ENCODE measurements at places on chromosomes 13 and 19. TPM values are rescaled to one million over a fixed set of nuclear protein-coding genes. Genes with fewer than 3 reads are reported as not detected.

DNA sequence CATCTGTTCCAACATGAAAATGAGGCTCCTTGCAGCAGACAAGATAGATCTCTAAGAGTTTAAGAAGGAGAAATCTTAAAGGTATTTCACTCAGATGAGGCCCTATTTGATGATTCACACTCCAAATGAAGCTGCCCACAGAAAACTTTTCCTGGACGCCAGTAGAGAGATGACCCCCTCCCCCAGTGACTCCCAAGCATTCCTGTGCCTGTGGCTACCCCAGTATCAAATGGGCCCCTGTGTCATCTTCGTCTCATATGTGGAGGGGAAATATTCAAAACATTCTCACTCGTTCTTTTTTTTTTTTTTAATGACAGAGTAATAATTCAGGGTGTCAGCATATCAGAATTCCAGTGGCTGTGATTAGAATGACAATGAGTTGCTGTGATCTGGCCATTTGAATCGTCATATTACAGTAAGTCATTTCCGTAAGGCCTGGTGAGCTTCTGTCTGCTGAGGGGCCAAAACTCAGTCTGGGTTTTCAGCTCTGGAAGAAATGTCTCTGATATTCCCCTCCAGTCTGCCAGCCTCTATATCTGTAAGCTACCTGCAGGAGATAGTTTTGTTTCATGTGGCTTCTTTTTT, 194.7 kb downstream of the URI1 start:
- no peak for DNase-seq
- no peak overlapping the region for H3K4me3 ChIP-seq
- H3K36me3 ChIP-seq = no peaks in the 10 kb centered on the region
- H3K27me3 ChIP-seq = no peaks in the 10 kb centered on the region

GRCh38 chr13:103663996-103664395, 597.8 kb upstream of the SLC10A2 start:
- no peaks in the 10 kb centered on the region for H3K4me1 ChIP-seq
- no peak overlapping the region for H3K27ac ChIP-seq
- DNase-seq = no peak

DNA sequence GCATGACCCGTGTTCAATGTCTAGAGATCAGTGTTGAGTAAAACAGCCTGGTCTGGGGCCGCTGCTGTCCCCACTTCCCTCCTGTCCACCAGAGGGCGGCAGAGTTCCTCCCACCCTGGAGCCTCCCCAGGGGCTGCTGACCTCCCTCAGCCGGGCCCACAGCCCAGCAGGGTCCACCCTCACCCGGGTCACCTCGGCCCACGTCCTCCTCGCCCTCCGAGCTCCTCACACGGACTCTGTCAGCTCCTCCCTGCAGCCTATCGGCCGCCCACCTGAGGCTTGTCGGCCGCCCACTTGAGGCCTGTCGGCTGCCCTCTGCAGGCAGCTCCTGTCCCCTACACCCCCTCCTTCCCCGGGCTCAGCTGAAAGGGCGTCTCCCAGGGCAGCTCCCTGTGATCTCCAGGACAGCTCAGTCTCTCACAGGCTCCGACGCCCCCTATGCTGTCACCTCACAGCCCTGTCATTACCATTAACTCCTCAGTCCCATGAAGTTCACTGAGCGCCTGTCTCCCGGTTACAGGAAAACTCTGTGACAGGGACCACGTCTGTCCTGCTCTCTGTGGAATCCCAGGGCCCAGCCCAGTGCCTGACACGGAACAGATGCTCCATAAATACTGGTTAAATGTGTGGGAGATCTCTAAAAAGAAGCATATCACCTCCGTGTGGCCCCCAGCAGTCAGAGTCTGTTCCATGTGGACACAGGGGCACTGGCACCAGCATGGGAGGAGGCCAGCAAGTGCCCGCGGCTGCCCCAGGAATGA, 1.5 kb upstream of the CEACAM5 start:
- peaks cover 5% of the 10 kb centered on the region for H3K4me1 ChIP-seq
- peaks cover 2% of the 10 kb centered on the region for H3K27me3 ChIP-seq
- DNase-seq = no peak
- H3K36me3 ChIP-seq = no peaks in the 10 kb centered on the region

DNA sequence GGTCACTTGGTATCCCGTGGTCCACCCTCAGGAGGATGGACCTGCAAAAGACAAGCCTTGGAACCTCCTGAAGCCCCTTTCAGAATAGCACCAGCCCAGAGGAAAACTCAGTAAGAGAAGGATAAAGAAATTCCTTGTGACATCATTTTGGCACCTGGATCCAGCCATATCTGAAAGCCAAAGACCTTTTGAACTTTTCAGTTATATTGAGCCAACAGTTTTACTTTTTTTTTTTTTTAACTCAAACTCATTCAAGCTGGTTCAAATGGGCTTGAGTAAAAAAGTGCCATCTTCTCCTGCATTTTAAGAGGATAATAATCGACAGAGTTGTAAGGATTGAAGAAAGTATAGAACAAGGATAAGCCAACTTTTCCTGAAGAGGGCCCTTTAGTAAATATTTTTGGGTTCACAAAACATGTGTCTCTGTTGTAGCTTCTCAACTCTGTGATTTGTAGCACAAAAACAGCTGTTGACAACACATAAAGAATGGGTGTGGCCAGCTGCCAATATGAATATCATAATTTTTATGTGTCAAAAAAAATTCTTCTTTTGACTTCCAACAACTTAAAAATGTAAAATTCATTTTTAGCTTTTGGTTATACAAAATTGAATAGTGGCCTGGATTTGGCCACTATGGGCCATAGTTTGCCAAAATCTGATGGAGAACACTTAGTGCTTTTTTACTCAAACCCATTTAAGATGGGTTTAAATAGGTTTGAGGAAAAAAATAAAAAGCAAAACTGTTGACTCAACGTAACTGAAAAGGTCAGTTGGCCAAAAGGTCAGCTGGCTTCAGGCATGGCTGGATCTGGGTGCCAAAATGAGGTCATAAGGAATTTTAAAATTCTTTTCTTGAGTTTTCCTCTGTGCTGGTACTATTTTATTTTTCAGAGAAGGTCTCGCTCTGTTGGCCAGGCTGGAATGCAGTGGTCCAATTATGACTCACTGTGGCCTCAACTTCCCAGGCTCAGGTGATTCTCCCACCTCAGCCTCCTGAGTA, 50.7 kb downstream of the ACSBG2 start:
- H3K4me1 ChIP-seq = no peaks in the 10 kb centered on the region
- no peak overlapping the region for H3K27ac ChIP-seq
- DNase-seq = no peak
- H3K4me3 ChIP-seq = no peak overlapping the region
- H3K27me3 ChIP-seq = no peaks in the 10 kb centered on the region

DNA sequence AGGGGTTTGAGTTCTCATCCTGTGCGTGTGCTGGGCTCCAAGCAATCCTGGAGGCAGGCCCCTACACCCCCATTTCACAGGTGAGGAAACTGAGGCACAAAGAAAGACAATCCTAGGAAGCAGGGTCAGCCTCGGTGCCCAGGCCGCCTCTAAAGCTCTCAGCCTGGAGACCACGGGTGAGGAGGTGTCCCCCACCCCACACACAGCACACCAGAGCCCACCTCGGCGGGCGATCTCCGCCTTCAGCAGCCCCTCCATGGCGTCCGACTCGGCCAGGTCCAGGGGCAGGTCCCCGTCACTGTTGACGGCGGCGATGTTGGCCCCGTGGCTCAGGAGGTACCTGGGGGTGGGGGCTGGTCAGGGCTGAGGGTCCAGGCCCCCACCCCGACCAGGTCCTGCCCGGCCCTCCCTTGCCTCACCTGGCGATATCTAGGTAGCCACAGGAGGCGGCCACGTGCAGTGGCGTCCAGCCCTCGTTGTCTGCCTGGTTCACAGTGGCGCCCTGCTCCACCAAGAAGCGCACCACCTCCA, 5.1 kb downstream of the PPP1R12C start:
- peaks cover 15% of the 10 kb centered on the region for H3K36me3 ChIP-seq
- H3K4me1 ChIP-seq = peaks cover 8% of the 10 kb centered on the region
- peak; percentile 62 for DNase-seq
- no peak overlapping the region for H3K4me3 ChIP-seq
- H3K27ac ChIP-seq = peak overlapping the region; percentile 77

GRCh38 chr13:46383383-46383782, 3.7 kb downstream of the RUBCNL start:
- H3K4me3 ChIP-seq = no peak overlapping the region
- no peaks in the 10 kb centered on the region for H3K36me3 ChIP-seq
- peaks cover 29% of the 10 kb centered on the region for H3K27me3 ChIP-seq
- no peak overlapping the region for H3K27ac ChIP-seq

DNA sequence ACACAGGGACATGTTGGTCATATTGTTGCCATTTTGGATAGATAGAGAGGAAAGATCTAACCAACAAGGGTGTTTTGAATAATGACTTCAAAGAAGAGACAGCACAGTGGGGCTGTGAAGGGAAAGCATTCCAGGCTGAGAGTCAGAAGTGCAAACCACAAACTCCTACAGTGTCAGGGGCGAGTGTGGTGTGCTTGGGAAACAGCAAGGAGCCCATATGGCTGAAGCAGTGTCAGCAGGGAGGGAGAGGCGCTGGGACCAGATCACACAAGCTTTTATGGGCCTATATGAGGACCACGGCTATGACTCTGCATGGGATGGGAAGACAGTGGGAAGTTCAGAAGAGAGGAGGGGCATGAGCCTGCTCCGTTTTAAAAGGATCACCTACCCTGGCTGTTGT, 166.4 kb downstream of the MYO16 start:
- H3K4me1 ChIP-seq = no peaks in the 10 kb centered on the region
- H3K27ac ChIP-seq = no peak overlapping the region
- H3K27me3 ChIP-seq = no peaks in the 10 kb centered on the region

DNA sequence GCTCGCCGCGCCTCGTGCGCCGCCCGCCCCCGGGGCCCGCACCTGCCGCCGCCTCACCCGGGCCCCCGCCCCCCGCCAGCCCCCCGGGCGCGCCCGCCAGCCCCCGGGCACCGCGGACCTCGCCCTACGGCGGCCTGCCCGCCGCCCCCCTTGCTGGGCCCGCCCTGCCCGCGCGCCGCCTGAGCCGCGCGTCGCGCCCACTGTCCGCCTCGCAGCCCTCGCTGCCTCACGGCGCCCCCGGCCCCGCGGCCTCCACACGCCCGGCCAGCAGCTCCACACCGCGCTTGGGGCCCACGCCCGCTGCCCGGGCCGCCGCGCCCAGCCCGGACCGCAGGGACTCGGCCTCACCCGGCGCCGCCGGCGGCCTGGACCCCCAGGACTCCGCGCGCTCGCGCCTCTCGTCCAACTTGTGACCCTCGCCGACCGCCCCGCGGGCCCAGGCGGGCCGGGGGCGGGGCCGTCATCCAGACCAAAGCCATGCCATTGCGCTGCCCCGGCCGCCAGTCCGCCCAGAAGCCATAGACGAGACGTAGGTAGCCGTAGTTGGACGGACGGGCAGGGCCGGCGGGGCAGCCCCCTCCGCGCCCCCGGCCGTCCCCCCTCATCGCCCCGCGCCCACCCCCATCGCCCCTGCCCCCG, 17.2 kb downstream of the POLRMT start:
- no peak for DNase-seq
- peaks cover 4% of the 10 kb centered on the region for H3K36me3 ChIP-seq
- peaks cover 4% of the 10 kb centered on the region for H3K4me1 ChIP-seq
- H3K4me3 ChIP-seq = no peak overlapping the region

GRCh38 chr13:113457510-113457909, 4.2 kb upstream of the ADPRHL1 start:
- H3K4me3 ChIP-seq = no peak overlapping the region
- DNase-seq = no peak
- peaks cover 43% of the 10 kb centered on the region for H3K36me3 ChIP-seq

DNA sequence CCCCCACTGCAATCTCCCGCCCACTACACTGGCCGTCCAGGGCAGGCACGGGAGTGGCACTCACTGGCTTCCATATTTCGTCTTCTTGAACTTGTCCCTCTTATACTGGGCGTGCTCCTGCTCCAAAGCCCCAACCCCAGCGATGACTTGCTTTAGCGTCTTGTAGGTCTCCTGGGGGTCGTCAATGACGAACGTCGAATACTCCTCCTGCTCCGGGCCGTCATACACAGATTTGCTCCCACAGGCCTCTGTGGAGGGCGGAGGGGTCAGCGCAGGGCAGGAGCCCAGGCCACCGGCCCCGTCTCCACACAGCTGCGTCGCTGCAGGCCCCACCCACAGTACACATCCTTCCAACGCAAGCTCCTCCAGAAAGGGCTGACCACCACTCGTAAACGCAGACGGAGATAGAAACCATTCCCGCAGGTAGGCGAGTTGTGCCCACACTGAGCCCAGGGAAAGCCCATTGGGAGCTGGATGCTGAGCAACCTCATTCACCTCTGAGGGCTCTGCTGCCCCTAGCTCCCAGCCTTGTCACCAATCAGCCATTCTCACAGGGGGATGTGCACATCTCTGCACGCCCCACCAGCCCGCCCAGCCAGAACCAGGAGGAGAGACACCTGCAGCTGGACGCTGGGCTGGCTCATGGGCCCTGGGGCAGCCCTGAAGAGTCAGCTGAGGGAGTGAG, 7.9 kb upstream of the C13orf46 start:
- H3K27me3 ChIP-seq = no peaks in the 10 kb centered on the region
- peaks cover 43% of the 10 kb centered on the region for H3K36me3 ChIP-seq
- DNase-seq = no peak
- no peak overlapping the region for H3K27ac ChIP-seq

- H3K27ac ChIP-seq = no peak overlapping the region
- DNase-seq = no peak
- H3K4me3 ChIP-seq = no peak overlapping the region
- no peaks in the 10 kb centered on the region for H3K36me3 ChIP-seq
- no peaks in the 10 kb centered on the region for H3K27me3 ChIP-seq
Measured at GRCh38 chr13:71851498-71852409, 15.2 kb downstream of the DACH1 start.

- no peaks in the 10 kb centered on the region for H3K4me1 ChIP-seq
- no peak overlapping the region for H3K4me3 ChIP-seq
- no peak overlapping the region for H3K27ac ChIP-seq
- H3K27me3 ChIP-seq = no peaks in the 10 kb centered on the region
- H3K36me3 ChIP-seq = no peaks in the 10 kb centered on the region
Measured at GRCh38 chr13:111399776-111400538, 79.5 kb downstream of the TEX29 start.

DNA sequence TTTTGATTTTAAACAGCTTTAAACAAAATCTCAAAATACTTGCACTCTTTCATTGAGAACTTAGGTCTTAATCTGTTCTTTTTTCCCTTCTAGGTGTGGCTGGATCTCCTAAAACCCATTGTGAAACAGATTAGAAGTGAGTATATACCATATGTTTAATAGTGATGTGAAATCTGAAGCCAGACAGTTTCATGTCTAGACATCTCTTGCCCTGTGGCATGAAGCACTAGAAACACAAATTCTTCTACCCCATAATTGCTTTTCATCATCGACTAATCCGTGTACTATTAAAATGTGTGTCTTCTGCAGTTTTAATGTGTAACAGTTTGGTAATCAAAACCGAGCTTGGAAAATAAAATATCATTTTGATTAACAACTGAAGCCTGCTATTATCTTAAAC, 188.2 kb upstream of the RNF113B start:
- peaks cover 1% of the 10 kb centered on the region for H3K4me1 ChIP-seq

TMEM38A gene
- total RNA-seq = 2.4 TPM

SEMA6B gene
- 0.29 TPM for total RNA-seq

IQCN gene
- 3.5 TPM for total RNA-seq

FBXL3 gene
- 69.2 TPM for total RNA-seq

NKG7 gene
- total RNA-seq = not detected

C13orf42 gene
- total RNA-seq = not detected

UBE2L5 gene
- total RNA-seq = 0.59 TPM

Measured in osteoblast (primary cell).